ENCODE measurements at places on chromosomes 2 and 18. TPM values are rescaled to one million over a fixed set of nuclear protein-coding genes. Genes with fewer than 3 reads are reported as not detected.
A peak's percentile ranks its signal among the peaks of the same experiment; 100 is the strongest.

The STARD6 gene
- not detected for total RNA-seq

- peak; percentile 74 for DNase-seq
These were observed 14.9 kb upstream of the CNNM3 start for GRCh38 chr2:96801005-96801785.

DNA sequence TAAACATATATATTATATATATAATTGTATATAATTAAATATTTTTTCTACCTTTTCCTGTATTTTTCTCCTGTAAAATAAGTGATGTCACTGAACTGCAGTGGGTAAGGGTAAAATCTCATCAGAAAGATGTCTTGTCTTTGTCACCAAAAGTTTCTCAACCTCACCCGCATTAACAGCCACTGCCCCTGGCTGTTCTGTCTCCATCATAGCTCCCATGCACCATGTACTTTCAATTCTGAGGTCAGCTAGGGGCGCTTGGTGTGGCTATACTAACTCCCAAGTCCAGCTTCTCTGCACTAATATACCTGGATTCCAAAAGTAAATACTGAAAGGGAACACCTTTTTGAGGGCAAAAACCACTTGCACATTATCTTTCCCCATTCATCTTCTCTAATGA, 46.6 kb downstream of the MAP2 start:
- DNase-seq = no peak

The QPCT gene
- 0.53 TPM for total RNA-seq

DNA sequence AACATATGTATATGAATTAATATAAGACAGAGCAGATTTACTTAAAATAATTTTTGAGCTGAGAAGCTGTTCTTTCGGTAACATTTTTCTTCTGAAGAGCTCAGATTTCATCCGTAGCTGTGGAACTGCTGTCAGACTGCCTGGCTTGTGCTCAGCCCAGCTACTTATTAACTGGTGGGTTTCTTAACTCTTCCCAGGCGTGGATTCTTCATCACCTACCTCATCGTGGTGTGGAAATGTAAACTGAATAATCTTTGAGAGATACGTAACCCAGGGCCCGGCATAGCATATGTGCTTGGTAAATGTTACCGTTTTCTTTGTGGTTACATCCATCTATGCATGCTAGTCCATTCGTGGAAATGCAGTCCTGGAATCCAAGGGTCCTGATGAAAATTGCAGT, 145.0 kb downstream of the MCFD2 start:
- DNase-seq = no peak

DNA sequence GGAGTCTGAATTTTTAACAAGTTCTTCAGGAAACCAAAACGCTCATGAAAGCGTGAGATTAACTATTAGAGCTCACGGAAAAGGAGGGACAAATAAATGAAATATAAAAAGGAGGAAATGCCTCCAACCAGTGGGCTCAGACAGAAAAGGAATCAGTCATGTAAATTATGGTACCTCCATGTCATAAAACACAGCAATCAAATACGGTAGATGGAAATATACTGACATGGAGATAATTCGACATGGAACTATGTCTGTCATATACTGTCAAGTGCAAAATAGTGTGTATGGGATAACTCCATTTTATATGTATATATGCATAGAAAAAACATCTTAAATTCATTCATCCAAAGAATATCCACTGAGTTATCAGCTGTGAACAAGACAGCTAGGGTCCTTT, 25.9 kb upstream of the CTLA4 start:
- DNase-seq = no peak

Data from CD4-positive, alpha-beta T cell (primary cell).